ENCODE measurements at places on chromosomes 5 and 9.
A peak's percentile ranks its signal among the peaks of the same experiment; 100 is the strongest.

- DNase-seq, result no peak
Observed at GRCh38 chr5:94544031-94544650, 74.3 kb downstream of the KIAA0825 start.

GRCh38 chr5:139379626-139380449, 3.3 kb downstream of the SLC23A1 start:
- DNase-seq, result peak; percentile 11

GRCh38 chr5:44331471-44332050, 57.7 kb downstream of the FGF10 start:
- no peak for DNase-seq

GRCh38 chr5:54480296-54480695, 24.8 kb downstream of the HSPB3 start:
- DNase-seq, result no peak

- DNase-seq, result no peak
Observed at GRCh38 chr5:154221371-154221896, 30.9 kb downstream of the GALNT10 start.

- DNase-seq, result no peak
Observed at GRCh38 chr9:5611321-5612184, 17.4 kb upstream of the RIC1 start.

- no peak for DNase-seq
Observed at GRCh38 chr9:13450723-13451122, 171.2 kb upstream of the MPDZ start.

- DNase-seq, result no peak
Observed at GRCh38 chr9:122036988-122037387, 56.1 kb downstream of the TTLL11 start.

GRCh38 chr5:125698420-125698819, 724.8 kb upstream of the GRAMD2B start:
- no peak for DNase-seq

- DNase-seq, result peak; percentile 18
Observed at GRCh38 chr9:84668196-84669012, 1.1 kb upstream of the NTRK2 start.

DNA sequence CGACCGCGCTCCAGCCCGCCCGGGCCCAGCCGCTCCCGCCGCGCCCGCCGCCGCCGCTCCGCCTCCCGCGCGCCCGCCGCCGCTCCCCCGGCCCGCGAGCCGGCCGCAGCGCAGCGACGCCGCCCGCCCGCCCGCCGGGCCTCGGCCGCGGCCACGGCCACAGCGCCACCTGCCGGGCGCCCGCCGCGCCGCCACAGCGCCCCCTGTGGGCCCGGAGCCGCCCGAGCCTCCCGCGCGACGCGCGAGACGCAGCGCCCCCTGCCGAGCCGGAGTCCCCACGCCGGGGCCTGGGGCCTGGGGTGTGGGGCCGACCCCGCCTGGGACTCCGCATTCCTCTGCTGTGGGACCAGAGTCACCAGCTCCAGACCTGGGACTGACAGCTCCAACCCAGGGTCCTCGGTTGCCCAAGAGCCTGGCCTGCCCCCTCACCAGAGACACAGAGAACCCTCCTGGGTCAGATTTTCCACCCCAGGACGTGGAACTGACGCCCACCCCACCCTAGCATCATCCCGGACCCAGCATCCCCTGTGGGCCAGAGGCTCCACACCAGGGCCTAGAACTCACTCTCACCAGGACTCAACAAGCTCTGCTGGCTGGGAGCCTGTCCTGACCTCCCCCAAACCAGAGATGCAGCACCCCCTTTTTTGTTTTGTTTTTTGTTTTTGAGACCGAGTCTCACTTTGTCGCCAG, at the start of gene RAPGEF1:
Gene RAPGEF1 (minus strand): TSS at position 118 of the 690 bp plus-strand sequence. CDS start 246 bp downstream, outside the sequence.
- peak; percentile 75 for DNase-seq

GRCh38 chr5:141338538-141339306, at the start of gene PCDHGA2:
Gene PCDHGA2 (plus strand): TSS chr5:141338760.
- no peak for DNase-seq

GRCh38 chr5:34957857-34958690, 28.7 kb downstream of the DNAJC21 start:
- no peak for DNase-seq

DNA sequence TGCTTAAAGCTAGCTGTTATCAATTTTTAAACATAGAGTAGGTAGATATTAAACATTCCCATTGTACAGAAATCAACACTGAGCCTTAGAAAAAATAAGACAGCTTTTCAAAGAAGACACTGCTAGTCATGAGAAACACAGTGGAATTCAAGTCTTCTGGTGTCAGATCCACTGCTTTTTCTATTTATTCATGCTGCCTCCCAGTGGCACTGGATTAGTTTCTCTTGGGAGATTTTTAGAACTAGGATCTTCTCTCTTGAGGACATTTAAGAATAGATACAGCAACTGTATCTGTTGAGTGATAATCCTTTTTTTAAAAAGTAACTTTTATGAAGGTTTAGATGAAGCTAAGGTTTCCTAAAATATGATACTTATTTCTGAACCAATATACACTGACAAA, 1635.4 kb upstream of the C9orf72 start:
- no peak for DNase-seq

GRCh38 chr5:50715001-50715400, 48.6 kb downstream of the PARP8 start:
- DNase-seq, result no peak

- DNase-seq, result no peak
Observed at GRCh38 chr5:96875791-96876291, 459 bp upstream of the ERAP2 start.

DNA sequence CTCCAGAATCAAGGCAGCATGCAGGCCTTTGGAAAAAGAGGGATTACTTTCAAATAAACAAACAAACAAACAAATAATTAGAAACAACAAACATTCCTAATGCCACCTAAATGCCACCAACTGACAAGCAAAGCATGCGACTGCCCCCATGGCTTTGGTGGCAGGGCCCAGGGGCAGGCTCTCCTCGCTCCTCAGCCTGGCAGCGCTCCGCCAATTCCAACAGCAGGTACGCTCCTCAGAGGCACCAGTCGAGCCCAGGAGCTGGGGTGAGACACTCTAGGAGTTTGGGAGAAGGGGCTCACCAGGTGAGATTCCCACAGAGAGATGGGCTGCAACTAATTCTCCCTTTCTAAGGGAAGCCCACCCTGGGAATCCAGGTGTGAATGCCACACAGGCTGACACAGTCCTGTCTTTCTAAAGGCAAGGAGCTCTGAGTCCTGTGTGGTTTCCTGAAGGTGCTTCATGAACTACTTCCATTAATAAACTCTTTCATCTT, 27.8 kb downstream of the CSF2 start:
- no peak for DNase-seq
